ENCODE measurements at places on chromosomes 16 and 17.

GRCh38 chr17:80458016-80458415 lies 18.4 kb downstream of the NPTX1 start:
- no peak for DNase-seq

DNA sequence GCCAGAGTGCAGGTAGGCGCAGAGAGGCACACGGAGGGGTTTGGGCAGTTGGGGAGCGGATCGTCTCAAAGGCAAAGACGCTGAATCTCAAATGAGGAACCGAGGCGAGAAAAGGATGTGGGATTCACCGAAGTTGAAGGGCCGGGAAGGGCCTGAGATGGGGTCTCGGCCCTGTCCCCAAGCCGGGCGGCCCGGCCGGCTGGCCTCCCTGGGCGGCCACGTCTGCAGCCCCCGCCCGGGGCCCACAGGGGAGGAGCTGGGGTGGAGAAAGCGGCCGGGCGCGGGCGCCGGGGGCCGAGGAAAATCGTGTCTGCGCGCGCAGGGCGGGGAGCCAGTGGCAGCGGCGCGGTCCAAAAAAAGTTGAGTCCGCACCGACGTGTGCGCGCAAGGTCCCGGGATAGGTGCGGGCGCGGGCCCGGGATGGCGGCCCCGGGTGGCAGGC lies 458 bp downstream of the SLC12A4 start:
- DNase-seq: no peak

- no peak for DNase-seq
These were observed 2.1 kb downstream of the MGAT5B start for GRCh38 chr17:76870377-76870714.

DNA sequence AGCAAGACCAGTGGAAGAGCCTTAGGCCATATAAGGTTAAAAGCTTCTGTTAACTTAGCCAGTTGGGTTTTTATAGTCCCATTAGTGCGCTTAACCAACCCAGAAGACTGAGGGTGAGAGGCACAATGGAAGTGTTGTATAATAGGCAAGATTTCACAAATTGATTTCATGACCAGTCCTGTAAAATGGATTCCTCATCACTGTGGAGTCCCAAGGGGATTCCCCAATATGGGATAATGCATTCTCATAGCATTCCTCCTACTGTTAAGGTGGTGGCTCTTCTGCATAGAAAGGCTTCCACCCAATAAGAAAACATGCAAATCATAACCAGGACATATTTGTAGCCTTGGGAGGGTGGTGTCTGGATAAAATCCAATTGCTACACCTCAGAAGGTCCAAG lies 22.1 kb upstream of the B4GALNT2 start:
- no peak for DNase-seq
